ENCODE measurements at places on chromosomes 1 and 21. TPM values are rescaled to one million over a fixed set of nuclear protein-coding genes. Genes with fewer than 3 reads are reported as not detected.

FCER1G gene
- 12.4 TPM for total RNA-seq

PADI3 gene
- total RNA-seq = 15.8 TPM

SLC25A34 gene
- total RNA-seq = 0.49 TPM

PRDM16 gene
- 1.5 TPM for total RNA-seq
